ENCODE measurements at places on chromosomes 3 and 15. TPM values are rescaled to one million over a fixed set of nuclear protein-coding genes. Genes with fewer than 3 reads are reported as not detected.

GLDN gene
- 2.3 TPM for total RNA-seq

DNA sequence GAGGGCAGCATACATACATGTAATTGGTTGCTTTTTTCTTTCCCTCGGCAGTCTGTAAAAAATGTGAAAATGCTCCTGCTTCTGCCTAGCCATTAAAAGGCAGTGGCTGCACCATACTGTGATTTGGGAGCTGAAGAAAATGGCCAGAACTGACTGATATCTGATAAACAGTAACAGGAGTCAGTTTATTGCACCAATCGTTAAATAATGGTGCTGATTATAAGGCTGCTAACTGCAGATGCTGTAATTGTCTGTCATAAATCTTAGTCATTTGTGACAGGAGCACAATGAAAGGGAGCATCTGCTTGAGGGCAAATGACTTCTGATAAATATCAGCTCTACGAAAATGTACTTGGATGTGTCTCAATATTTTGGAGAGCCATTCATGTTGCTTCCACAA, 263.1 kb upstream of the DNAJC19 start:
- no peak for DNase-seq

DNA sequence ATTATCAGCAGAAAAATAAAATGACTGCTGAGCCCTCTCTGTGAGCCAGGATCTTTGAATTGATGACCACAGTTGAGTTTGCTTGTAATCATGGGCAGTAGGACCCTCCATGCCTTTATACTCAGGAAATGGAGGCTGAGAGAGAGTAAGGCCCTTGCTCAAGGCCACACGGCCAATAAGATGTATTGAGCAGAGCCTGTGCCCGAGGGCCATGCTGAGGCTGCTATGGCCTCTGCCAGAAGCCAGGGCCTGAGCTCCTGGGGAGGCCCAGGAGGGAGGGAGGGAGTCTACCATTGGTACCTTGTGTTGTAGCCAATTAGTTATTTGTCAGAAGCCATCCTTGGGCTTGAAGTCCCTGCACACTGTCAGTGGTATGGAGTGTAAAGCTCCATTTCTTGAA, 151.4 kb downstream of the DNAJB8 start:
- no peak for DNase-seq

DNA sequence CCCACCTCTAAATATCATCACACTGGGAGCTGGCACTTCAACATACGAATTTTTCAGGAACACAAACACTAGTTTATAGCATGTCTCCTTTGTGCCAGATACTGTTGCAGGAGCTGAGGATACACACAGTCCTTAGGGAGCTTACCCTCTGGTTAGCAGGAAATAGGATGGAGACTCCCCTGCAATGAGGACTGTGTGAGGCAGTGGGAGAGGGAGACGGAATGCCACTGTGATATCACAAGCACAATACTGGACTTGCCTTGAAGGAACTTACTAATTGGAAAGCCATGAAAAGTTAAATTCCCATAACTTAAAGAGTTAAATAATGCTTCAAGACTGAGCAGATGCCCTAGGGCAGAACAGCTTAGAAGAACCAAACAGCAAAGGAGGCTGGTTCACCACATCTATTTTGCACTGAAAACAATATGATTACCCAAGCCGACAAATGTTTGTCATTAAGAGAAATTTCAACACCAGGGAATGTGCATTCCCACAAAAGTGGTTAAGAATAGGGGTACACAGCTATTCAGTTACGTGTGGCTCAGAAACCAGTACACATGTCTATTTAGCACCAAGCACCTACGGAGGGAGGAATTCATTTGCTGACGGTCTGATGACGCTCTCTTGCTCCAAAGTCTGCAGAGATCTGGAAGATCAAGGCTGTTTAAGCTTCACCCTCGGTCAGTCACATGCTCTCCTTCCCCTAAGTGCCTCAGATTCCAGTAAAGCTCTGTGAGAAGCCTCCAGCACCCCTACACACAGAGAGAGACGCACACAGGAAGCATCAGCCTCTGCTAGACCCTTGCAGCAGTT, 5.2 kb downstream of the TBC1D2B start:
- no peak for DNase-seq

- DNase-seq, result no peak
These were observed 29.5 kb downstream of the CTDSPL start for GRCh38 chr3:37891227-37891626.
